ENCODE measurements at places on chromosomes 16 and 17.

DNA sequence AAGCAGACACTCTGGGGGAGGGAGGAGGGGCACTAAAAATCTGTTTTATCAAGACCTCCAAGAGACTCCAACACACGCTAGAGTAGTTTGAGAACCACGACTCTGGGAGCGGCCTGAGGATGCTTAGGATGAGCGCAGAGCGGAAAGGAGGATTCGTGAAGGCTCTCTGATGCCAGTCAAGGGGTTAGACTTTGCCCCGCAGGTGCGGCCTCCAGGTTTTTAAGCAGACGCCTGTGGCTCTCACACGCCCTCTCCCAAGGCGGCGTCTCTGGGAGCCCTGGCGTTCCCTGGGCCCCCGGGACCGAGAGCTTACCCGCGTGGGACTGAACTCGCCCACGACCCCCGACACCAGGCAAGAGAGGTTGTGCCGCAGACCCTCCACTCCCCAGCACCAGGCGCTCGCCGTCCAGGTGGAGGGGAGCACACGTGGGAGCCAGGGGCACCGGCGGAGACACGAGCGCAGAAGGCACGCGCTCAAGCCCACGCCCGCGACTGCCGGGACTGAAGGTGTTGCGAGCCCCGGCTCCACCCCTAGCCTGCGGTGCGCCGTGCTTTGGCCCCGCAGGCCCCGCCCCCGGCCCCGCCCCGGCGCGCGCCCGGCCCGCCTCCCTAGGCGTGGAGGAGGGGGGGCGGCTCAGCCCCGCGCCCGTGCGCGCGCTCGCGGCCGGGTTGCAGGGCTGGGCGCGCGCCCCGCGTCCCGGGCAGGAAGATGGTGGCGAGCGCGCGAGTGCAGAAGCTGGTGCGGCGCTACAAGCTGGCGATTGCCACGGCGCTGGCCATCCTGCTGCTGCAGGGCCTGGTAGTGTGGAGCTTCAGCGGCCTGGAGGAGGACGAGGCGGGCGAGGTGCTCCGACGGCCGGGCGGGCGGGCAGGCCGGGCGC, at the start of gene XYLT2:
Gene XYLT2 (plus strand): TSS at position 695 of the 881 bp plus-strand sequence. CDS start 15 bp downstream, at position 710.
- DNase-seq, result peak; percentile 79

GRCh38 chr16:67150833-67151396, at the start of gene B3GNT9:
Gene B3GNT9 (minus strand): TSS chr16:67150998. CDS start chr16:67150485, 513 bp downstream.
- no peak for DNase-seq

- DNase-seq, result no peak
These were observed 698 bp downstream of the CD300C start for GRCh38 chr17:74544991-74545842.

GRCh38 chr17:31144836-31145235, 50.1 kb downstream of the NF1 start:
- no peak for DNase-seq

Data from HL-60 (cell line).